Ovary (tissue), 10 donors: ENCODE measurements at places on chromosomes 2 and 18. TPM values are rescaled to one million over a fixed set of nuclear protein-coding genes. Genes with fewer than 3 reads are reported as not detected.

Gene VIL1
- polyA plus RNA-seq, result not detected

Gene NFU1
- polyA plus RNA-seq, result 50.7 TPM

Gene FAM117B
- polyA plus RNA-seq, result 5.1 TPM

Gene SGPP2
- polyA plus RNA-seq, result 0.22 TPM

GRCh38 chr18:46909497-46909896, 7.8 kb downstream of the PIAS2 start:
- H3K27ac ChIP-seq, result no peak overlapping the region
- no peaks in the 10 kb centered on the region for H3K36me3 ChIP-seq
- no peak for DNase-seq
- no peak overlapping the region for H3K4me3 ChIP-seq
- peaks cover 1% of the 10 kb centered on the region for H3K4me1 ChIP-seq

DNA sequence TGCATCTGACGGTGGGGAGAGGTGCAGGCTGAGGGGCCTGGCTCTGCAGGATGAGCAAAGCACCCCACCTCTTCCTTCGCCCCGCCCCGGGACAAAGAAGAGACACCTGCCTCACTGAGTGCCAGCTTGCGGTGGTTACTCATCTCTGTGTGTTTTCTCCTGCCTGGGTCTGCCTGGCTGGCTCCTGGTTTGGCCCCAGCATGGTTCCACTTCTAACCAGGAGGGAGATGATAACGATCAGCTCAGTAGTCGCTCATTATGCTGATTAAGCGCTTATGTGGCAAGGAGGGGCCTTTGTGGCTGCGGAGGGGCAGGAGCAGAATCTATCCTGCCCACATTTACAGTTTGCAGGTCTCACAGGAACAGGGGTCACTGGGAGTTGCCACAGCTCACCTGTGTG, 68.7 kb upstream of the EDAR start:
- H3K4me1 ChIP-seq, result no peaks in the 10 kb centered on the region
- H3K4me3 ChIP-seq, result no peak overlapping the region
- DNase-seq, result no peak
- no peak overlapping the region for H3K27ac ChIP-seq
- no peaks in the 10 kb centered on the region for H3K36me3 ChIP-seq

- no peaks in the 10 kb centered on the region for H3K27me3 ChIP-seq
- peaks cover 2% of the 10 kb centered on the region for H3K4me1 ChIP-seq
- no peak overlapping the region for H3K4me3 ChIP-seq
- no peak for DNase-seq
- no peaks in the 10 kb centered on the region for H3K36me3 ChIP-seq
These were observed 1337.2 kb upstream of the CELF4 start for GRCh38 chr18:38902796-38903195.
